ENCODE measurements at places on chromosomes 5 and 9. TPM values are rescaled to one million over a fixed set of nuclear protein-coding genes. Genes with fewer than 3 reads are reported as not detected.

MARCOL gene
- total RNA-seq = not detected

DNA sequence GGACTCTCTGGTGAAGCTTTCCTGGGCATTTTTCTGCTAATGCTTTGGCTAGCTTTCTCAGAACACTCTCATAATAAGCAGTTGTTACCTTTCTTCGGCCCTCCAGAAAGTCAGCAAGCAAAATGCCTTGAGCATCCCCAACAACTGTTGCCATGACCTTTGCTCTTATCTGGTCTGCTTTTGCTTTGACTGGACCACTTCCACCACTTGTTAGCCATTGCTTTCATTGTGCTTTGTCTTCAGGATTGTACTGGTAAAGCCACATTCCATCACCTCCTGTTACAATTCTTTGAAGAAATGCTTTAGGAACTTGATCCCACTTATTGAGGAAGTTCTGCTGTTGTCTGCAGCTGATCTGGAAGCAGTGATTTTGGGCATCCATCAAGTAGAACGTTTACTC, 35.7 kb downstream of the RAD50 start:
- no peak for DNase-seq

EXOSC2 gene
- 31.2 TPM for total RNA-seq

DNA sequence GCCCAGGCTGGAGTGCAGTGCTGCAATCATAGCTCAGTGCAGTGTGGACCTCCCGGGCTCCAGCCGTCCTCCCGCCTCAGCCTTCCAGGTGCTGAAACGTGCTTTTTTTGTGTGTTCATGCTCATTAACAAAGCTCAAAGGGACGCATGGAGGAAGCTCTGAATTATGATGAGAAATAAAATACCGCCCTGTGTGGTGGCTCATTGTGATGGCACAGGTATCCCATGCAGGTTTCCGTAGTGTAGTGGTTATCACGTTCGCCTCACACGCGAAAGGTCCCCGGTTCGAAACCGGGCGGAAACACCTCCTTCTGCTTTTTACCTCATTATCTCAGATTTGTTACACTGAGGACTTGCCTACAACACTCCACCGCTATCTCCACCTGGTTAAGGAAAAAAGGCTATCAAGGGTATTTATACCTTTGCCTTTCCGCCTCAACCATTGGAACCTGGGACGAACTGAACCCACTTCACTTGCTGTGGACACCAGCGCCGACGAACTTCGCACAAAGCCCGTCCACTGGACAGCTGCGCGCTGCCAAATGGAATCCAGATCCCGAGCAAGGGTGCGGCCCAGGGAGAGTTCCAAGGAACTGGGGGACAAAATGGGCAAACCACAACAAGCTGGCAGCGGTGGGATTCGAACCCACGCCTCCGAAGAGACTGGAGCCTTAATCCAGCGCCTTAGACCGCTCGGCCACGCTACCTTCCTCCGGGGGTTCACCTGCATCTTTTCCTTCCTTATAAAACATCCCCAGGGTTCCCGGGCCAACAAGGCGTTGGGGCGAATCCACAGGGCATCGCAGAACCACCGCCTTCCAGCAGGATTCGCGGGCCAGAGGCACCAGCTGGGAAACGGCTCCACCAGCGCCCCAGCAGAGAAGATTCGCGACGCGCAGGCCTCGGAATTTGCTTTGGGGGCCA, 26.3 kb downstream of the OR2V2 start:
- no peak for DNase-seq
